Activated CD4-positive, alpha-beta memory T cell treated with anti-CD3 and anti-CD28 coated beads for 36 hours (primary cell): ENCODE measurements at places on chromosomes 7 and 10. TPM values are rescaled to one million over a fixed set of nuclear protein-coding genes. Genes with fewer than 3 reads are reported as not detected.

- H3K4me1 ChIP-seq = peaks cover 2% of the 10 kb centered on the region
- no peaks in the 10 kb centered on the region for H3K36me3 ChIP-seq
- H3K4me3 ChIP-seq = no peak overlapping the region
- H3K27me3 ChIP-seq = peaks cover 13% of the 10 kb centered on the region
- DNase-seq = no peak
Measured at GRCh38 chr7:29042824-29043231, 84.7 kb upstream of the TRIL start.

GRCh38 chr7:91634485-91635177, 245.9 kb downstream of the MTERF1 start:
- H3K4me1 ChIP-seq = no peaks in the 10 kb centered on the region
- DNase-seq = no peak

GRCh38 chr10:52261362-52261761, 52.7 kb upstream of the DKK1 start:
- no peak overlapping the region for H3K4me3 ChIP-seq
- no peaks in the 10 kb centered on the region for H3K4me1 ChIP-seq
- H3K36me3 ChIP-seq = no peaks in the 10 kb centered on the region
- H3K27me3 ChIP-seq = no peaks in the 10 kb centered on the region
- no peak for DNase-seq
- no peak overlapping the region for H3K27ac ChIP-seq

DNA sequence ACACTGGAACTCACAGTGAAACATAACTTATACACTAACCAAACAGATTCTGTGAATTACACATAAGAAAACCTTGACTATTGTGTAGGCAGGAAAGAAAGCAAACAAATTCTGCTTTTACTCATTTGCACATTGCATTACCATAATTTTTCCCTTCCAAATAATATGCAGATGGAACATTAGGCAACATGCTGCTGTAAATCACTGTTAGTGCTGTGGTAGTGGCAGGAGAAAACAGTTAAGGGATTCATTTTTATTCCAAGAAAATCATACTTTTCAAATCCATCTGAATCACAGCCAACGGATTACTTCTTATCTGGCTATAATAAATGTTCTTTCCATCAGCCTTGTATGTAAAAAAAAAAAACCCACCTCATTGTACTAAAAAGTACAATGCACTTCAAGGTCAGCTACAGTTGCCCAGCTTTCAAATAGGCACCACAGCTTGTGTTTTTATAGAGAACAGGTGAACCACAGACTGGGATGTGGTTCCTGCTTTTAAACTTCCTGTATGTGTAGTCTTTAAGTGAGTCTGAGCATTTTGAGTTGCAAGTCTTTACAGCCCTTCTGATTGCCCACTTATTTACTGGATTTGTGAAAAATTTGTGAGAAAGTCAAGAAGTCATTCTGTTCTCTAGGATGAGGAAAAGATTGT, 590.0 kb upstream of the SEMA3D start:
- no peak overlapping the region for H3K4me3 ChIP-seq
- H3K36me3 ChIP-seq = no peaks in the 10 kb centered on the region
- H3K27me3 ChIP-seq = no peaks in the 10 kb centered on the region
- DNase-seq = no peak
- H3K27ac ChIP-seq = no peak overlapping the region

Gene TUBAL3
- not detected for total RNA-seq
